ENCODE measurements at places on chromosomes 7 and 10. TPM values are rescaled to one million over a fixed set of nuclear protein-coding genes. Genes with fewer than 3 reads are reported as not detected.

The EVX1 gene
- total RNA-seq, result not detected

The SMO gene
- total RNA-seq, result not detected

The TASOR2 gene
- total RNA-seq, result 69.1 TPM

The FAM241B gene
- total RNA-seq, result 10.7 TPM

The PNLIPRP2 gene
- not detected for total RNA-seq

The NRAP gene
- not detected for total RNA-seq

The EMX2 gene
- total RNA-seq, result not detected

The CAV1 gene
- not detected for total RNA-seq

The FXYD4 gene
- not detected for total RNA-seq

The LGI1 gene
- not detected for total RNA-seq

The EPO gene
- total RNA-seq, result not detected

GRCh38 chr10:79072994-79073645, 4.4 kb downstream of the ZMIZ1 start:
- H3K4me1 ChIP-seq, result peaks cover 46% of the 10 kb centered on the region
- no peak overlapping the region for H3K4me3 ChIP-seq
- H3K27me3 ChIP-seq, result no peaks in the 10 kb centered on the region

- no peak for DNase-seq
- no peak overlapping the region for H3K27ac ChIP-seq
- no peaks in the 10 kb centered on the region for H3K27me3 ChIP-seq
- no peak overlapping the region for H3K4me3 ChIP-seq
- H3K4me1 ChIP-seq, result no peaks in the 10 kb centered on the region
- no peaks in the 10 kb centered on the region for H3K36me3 ChIP-seq
Measured at GRCh38 chr7:22759721-22760120, 32.7 kb downstream of the IL6 start.

DNA sequence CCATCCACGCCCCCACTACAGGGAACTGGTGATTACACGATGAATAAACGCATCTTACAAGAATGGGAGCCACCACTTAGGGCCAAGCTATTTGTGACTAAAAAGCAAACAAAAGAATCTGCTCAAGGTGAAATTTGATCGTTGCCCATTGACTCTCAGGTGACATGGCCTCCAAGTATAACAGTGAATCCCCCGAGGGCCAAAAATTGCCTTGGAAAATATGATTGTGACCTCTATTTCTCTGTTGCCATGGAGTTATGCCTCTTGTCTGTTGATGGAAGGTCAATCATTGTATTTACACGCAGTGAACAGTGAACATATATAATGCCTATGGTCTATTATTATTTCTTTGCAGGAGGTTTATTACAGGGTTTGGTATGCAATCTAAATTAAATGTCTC, 282.3 kb downstream of the KLF6 start:
- no peaks in the 10 kb centered on the region for H3K4me1 ChIP-seq
- H3K4me3 ChIP-seq, result no peak overlapping the region
- no peak overlapping the region for H3K27ac ChIP-seq
- H3K27me3 ChIP-seq, result no peaks in the 10 kb centered on the region
- no peaks in the 10 kb centered on the region for H3K36me3 ChIP-seq
- no peak for DNase-seq

DNA sequence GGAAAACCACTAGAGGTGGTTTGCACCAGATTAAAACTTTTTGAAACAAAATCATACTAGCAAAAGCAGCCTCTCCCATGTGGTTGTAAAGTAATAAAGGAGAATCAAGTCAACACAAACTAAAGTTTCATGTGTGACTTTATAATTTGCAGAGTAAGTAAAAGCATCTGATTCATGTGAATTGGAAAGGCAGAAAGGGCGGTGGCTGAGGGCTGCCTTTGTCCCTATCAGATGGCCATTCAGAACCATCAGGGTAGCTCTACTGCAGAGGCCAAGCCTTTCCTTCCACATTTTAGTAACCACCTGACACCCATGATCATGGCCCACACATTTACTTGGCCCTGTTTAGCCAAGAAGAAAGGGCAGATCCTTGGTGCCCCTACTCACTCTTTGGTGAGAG, 15.7 kb downstream of the WNT16 start:
- H3K36me3 ChIP-seq, result no peaks in the 10 kb centered on the region
- no peaks in the 10 kb centered on the region for H3K4me1 ChIP-seq
- H3K4me3 ChIP-seq, result no peak overlapping the region

- no peak overlapping the region for H3K27ac ChIP-seq
- no peak for DNase-seq
- H3K4me3 ChIP-seq, result no peak overlapping the region
- H3K36me3 ChIP-seq, result no peaks in the 10 kb centered on the region
- H3K4me1 ChIP-seq, result no peaks in the 10 kb centered on the region
- no peaks in the 10 kb centered on the region for H3K27me3 ChIP-seq
Measured at GRCh38 chr10:8873310-8873709, 818.8 kb downstream of the GATA3 start.

GRCh38 chr10:30056767-30057355, 2.5 kb downstream of the JCAD start:
- peaks cover 26% of the 10 kb centered on the region for H3K27me3 ChIP-seq
- DNase-seq, result no peak
- no peaks in the 10 kb centered on the region for H3K36me3 ChIP-seq
- no peak overlapping the region for H3K4me3 ChIP-seq
- no peaks in the 10 kb centered on the region for H3K4me1 ChIP-seq

DNA sequence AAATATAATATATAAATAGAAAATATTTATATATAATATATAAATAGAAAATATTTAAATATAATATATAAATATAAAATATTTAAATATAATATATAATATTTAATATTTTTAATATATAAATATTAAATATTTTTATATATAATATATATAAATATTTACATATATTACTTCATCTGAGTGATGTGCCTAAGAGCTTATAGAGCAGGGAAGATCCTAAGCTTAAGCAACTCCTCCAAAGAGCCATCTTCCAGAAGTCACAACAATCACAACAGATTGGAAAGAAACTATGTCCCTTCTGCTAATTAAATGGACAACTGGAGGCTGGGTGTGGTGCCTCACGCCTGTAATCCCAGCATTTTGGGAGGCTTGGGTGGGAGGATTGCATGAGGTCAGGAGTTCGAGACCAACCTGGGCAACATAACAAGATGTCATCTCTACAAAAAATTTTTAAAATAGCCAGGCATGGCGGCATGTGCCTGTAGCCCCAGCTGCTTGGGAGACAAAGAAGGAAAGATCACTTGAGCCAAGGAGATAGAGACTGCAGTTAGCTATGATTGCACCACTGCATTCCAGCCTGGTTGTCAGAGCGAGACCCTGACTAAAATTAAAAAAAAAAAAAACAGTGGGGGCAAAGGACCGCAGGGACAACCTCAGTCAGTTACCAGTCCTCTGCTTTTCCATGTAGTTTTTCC, 198.7 kb downstream of the SKIDA1 start:
- H3K36me3 ChIP-seq, result no peaks in the 10 kb centered on the region
- no peak overlapping the region for H3K27ac ChIP-seq
- no peak overlapping the region for H3K4me3 ChIP-seq
- no peak for DNase-seq
- no peaks in the 10 kb centered on the region for H3K4me1 ChIP-seq

DNA sequence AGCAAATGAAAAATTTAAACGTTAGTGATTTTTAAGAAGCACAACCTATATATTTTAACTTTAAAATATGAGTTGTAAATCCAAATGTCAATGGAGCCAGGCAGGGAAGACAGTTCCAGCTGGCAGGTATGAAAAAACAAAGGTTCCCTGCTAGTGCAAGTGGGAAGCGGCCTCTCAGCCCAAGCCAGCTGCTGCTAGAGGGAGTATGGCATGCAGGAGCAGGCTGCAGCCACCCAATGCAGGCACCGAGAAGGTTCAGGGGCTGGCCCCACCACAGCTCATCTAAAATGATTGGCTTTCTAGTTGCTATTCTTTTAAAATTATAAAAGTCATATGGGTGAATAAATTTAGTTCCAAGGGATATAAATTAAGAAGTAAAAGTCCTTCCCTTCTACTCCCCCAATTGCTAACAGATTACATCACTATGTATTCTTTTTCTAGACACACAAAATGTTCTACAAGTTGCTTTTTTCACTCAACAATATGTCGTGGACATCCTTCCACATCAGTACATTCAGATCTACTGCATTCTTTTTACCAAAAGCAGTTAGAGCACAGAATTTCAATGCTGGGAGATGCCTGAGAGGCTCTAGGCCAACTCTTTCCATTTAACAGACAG, 69.3 kb downstream of the SGMS1 start:
- H3K27ac ChIP-seq, result no peak overlapping the region
- H3K27me3 ChIP-seq, result no peaks in the 10 kb centered on the region
- H3K36me3 ChIP-seq, result no peaks in the 10 kb centered on the region
- H3K4me1 ChIP-seq, result peaks cover 8% of the 10 kb centered on the region

DNA sequence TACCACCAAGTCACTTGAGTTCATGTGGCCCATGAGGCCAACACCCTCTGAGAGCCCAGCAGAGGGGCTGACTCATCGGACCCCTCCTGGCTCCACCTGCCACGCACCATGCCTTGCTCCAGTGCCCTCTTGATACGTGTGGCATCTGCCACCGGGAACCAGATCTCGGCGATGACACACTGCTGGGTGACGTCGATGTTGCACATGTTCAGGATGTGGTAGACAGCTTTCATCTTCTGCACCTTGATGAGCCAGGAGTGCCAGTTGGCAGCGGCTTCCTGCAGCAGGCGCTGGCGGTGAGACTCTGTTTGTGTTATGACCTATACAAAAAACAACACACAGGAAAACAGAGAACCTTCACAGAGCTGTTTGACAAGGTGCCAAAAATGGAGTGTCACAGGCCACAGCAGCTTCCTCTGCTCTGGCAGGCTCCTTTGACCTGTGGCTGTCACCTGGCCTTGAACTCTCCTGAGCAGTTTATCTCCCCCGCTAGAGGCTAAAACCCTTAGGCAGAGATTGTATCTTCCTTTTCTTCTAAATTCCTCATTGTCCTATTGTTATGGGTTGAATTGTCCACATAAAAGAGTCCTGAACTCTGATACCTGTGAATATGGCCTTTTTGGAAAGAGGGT, 45.2 kb upstream of the TMEM213 start:
- H3K27ac ChIP-seq, result peak overlapping the region; percentile 60
- peak; percentile 98 for DNase-seq
- no peaks in the 10 kb centered on the region for H3K36me3 ChIP-seq
- peaks cover 36% of the 10 kb centered on the region for H3K4me1 ChIP-seq

GRCh38 chr10:93248583-93249227, 175.0 kb downstream of the CYP26A1 start:
- no peak overlapping the region for H3K4me3 ChIP-seq
- H3K4me1 ChIP-seq, result no peaks in the 10 kb centered on the region
- H3K36me3 ChIP-seq, result no peaks in the 10 kb centered on the region
- H3K27ac ChIP-seq, result no peak overlapping the region
- DNase-seq, result no peak
- no peaks in the 10 kb centered on the region for H3K27me3 ChIP-seq

- H3K27me3 ChIP-seq, result no peaks in the 10 kb centered on the region
- H3K4me1 ChIP-seq, result peaks cover 8% of the 10 kb centered on the region
- peak; percentile 10 for DNase-seq
- H3K27ac ChIP-seq, result no peak overlapping the region
- no peak overlapping the region for H3K4me3 ChIP-seq
- no peaks in the 10 kb centered on the region for H3K36me3 ChIP-seq
Measured at GRCh38 chr10:26869528-26869927, 8.8 kb upstream of the ABI1 start.

DNA sequence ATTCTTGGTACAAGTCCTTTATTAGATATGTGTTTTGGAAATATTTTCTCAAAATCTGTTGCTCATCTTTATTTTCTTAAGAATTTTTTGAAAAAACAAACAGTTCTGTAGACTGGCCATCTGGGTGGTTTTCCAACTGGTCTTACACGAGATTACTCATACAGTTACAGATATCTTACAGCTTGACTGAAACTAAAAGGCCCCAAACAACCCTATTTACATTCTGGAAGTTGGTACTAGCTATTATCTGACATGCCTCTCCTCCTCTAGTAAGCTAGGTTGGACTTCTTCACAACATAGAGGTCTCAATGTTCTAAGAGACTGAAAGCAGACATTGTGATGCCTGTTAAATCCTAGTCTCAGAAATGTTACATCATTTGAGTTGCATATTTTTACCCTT, 52.0 kb downstream of the ZNF22 start:
- H3K4me3 ChIP-seq, result no peak overlapping the region
- H3K4me1 ChIP-seq, result no peaks in the 10 kb centered on the region
- no peaks in the 10 kb centered on the region for H3K27me3 ChIP-seq
- no peak overlapping the region for H3K27ac ChIP-seq

DNA sequence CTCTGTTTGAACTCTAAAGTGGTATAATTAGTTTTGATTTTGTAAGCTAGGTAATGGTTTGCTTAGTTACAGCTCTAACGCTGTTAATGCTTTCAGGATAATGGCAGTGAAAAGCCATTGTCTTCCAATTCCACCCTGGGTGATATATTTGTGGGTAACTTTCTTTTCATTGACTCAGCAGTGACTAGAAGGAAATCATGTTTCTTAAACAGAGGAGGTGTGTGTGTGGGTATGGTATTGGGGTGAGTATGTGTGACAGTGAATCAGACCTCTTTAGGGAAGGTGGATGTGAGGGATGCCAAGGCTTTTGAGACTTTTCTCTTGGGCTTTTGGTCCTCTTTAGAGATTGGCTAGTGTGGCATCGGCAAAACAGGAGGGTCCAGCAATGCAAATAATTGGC, 13.6 kb downstream of the ENTPD7 start:
- no peak overlapping the region for H3K27ac ChIP-seq
- DNase-seq, result no peak
- no peak overlapping the region for H3K4me3 ChIP-seq

DNA sequence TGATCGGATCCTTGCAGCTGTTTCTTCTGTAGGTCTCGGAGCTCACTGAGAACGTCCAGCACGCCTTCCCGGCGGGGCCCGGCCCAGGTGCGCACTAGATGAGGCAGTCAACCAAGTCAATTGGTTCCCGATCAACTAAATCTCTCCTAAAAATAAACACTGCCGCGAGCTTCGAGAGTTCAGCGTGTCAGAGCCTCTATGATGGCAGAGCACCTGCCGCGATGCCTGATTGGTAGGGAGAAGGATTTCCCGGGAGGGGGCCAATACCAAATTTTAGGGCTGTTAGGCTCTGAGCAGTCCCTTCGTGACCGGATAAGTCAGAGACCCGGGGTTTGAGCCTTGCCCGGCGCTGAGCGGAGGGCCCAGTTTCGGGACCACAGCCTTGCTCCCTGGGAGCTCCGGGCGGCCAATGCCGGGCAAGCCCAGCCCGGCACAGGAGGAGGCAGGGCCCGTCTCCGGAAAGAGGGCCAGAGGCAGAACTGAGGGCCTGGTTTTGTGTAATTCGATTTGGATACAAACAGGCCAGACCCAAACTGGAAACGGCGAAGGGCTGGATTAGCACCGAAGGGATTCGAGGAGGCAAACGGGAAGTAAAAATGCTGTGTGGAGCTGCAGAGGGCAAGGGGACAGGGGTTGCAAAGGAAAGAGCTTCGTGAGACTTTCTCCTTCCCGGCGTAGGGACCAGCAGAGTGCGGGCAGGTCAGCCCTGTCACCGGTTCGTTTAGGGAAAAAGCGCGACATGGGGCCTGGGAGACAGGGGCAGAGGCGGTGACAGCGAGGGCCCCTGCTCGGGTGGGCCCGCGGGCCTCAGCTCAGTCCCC, 569 bp downstream of the SLC26A5 start:
- H3K4me3 ChIP-seq, result no peak overlapping the region
- H3K36me3 ChIP-seq, result no peaks in the 10 kb centered on the region
- peaks cover 20% of the 10 kb centered on the region for H3K4me1 ChIP-seq
- H3K27ac ChIP-seq, result no peak overlapping the region
- H3K27me3 ChIP-seq, result peaks cover 20% of the 10 kb centered on the region
- DNase-seq, result no peak

Data from CD4-positive, alpha-beta memory T cell (primary cell).